ENCODE measurements at places on chromosomes 5 and 9. TPM values are rescaled to one million over a fixed set of nuclear protein-coding genes. Genes with fewer than 3 reads are reported as not detected.

GRCh38 chr5:155540000-155540595, 526.5 kb downstream of the KIF4B start:
- no peak for DNase-seq

GRCh38 chr5:90534922-90535321, 5.5 kb upstream of the LYSMD3 start:
- DNase-seq: no peak

- DNase-seq: no peak
These were observed 71.0 kb downstream of the MED10 start for GRCh38 chr5:6307304-6307703.

DNA sequence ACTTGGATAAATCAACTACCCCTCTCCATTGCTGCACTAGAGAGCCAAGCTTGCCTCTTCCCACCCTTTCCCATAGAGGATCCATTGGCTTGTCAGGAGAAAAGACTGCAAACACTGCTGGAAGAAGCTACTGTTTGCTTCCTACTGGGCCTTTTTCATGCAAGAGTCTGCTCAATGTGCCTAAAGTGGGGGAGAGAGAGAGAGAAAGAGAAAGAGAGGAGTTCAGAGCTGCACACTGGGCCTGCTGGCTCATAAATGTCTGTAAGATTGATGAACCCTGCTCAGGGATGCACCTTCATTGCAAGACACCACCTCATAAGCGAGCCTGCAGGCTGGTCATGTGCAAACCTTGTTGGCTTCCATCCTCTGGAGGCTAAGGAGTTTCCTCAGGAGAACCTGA, 269.4 kb downstream of the ZNF608 start:
- DNase-seq: no peak

GRCh38 chr5:87081511-87082372, 185.9 kb upstream of the RASA1 start:
- DNase-seq: peak; percentile 47

DNA sequence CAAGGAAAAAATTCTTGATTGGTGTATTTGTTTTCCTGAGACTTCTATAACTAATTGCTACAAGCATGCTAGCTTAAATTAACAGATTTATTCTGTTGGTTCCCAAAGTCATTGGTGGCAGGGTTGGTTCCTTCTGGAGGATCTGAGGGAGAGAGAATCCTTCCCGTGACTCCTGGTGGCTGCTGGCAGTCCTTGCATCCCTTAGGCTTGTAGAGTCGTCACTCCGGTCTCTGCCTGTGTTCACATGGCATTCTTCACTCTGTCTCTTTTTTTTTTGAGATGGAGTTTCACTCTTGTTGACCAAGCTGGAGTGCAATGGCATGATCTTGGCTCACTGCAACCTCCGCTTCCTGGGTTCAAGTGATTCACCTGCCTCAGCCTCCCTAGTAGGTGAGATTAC, 5.3 kb downstream of the CDK9 start:
- DNase-seq: no peak

DNA sequence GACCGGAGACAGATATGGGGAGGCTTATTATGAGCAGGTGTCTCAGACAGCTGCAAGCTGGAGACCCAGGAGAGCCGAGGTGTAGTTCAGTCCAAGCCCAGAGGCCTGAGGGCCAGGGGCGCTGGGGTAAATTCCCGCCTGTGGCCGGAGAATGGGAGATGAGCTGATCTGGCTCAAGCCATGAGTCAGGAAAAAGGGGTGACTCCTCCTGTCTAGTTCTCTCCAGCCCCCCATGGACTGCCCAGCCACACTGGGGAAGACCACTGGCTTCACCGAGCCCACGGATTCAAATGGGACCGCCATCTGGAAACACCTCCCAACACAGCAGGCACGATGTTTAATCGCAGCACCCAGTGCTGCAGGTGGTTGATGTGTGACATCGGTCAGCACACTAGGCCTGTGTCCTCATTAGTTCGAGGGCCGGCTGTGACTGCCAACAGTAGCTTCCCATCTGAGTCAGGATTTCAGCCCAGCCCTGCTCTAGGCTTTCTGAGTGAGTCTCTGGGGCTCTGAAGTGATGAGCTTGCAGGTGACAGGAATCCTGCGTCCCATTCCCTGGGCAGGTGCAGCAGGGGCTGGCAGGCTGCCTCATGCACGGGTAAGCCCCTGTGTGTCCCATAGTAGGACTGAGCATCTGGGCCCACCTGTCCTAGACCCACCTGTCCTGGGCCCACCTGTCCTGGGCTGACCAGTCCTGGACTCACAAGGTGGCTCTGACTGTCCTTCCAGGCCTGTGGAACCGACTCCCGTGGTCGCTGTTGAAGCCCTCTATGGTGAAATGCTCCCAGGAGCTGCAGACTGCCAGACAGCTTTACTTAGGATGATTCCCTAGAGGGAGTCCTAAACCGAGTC, 49.7 kb downstream of the AHRR start:
- DNase-seq: no peak

- DNase-seq: peak; percentile 90
These were observed 7.3 kb upstream of the GRHPR start for GRCh38 chr9:37415011-37415719.

DNA sequence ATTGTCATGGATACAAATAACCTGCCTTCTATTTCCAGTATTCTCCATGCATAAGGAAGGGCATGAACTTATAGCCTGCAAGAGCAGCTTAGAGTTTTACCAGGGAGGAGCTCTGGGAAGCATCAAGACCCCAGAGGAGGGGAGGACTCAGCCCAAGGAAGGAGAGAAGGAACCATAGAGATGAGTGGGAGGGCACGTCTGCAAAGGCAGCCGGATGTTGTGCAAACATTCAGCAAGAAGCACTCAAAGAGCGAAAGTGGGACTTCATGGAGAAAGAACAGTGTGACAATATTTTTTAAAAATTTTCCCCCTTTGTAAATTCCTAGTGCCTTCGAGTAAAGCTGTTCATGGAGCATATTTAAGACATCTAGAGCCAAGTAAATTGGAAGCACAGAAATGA, 270.1 kb upstream of the PTGER4 start:
- DNase-seq: peak; percentile 68

GRCh38 chr5:83104021-83104420, 26.7 kb downstream of the XRCC4 start:
- no peak for DNase-seq

Gene GLDC
- 1.9 TPM for total RNA-seq

Gene STKLD1
- 0.35 TPM for total RNA-seq

Gene PALM2AKAP2
- total RNA-seq: 2.4 TPM

Gene PHYHD1
- 0.50 TPM for total RNA-seq

Gene SARDH
- total RNA-seq: 7.7 TPM
